Progenitor cell of endocrine pancreas (in vitro differentiated cells): ENCODE measurements at places on chromosomes 11 and 22. TPM values are rescaled to one million over a fixed set of nuclear protein-coding genes. Genes with fewer than 3 reads are reported as not detected.

KCNE3 gene
- total RNA-seq: 1.0 and 1.9 TPM in 2 replicates

NDUFS3 gene
- total RNA-seq: 102 and 109 TPM in 2 replicates

VPREB1 gene
- not detected in 2 replicates for total RNA-seq

DNA sequence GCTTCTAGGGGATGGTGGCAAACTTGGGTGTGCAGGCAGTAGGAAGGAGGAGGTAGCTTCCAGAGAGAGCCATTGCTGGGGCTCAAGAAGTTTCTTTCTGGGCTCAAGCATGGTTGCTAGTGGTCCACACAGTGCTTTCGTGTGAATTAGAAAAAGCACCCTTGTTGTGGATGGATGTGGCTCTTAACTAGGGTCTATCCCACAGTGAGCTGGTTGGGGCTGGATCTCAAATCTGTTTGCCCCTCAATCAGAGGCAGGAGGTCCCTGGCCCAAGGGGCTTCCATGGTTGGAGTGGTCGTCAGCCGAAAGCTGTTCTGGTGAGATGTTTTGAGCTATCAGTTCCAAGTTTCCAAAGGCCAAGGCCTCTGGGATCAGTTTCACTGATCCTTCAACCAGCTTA is 35.0 kb downstream of the ZBTB16 start:
- no peak overlapping the region for H3K4me3 ChIP-seq
- H3K36me3 ChIP-seq: no peaks in the 10 kb centered on the region
- H3K27me3 ChIP-seq: no peaks in the 10 kb centered on the region
- no peak overlapping the region for H3K27ac ChIP-seq
- DNase-seq: no peak

DNA sequence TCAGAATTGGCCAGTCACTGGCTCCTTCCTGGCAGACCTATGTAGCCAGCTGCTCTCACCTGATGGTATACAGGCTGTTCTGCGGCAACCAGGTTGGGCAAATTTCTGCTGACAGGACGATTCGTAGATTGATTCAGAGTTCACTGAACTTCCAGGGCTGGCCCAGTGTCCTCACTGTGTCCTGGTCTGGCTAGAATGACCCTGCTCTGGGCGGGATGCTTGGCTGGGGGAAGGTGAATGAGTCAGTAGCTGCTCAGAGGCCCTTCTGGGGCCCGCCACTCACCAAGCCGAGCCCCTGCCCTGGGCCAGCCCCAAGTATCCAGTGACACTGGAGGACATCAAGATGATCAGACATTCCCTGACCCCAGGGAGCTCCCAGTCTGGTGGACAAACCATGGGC is 62.9 kb upstream of the WNT11 start:
- no peaks in the 10 kb centered on the region for H3K4me1 ChIP-seq
- H3K4me3 ChIP-seq: no peak overlapping the region
- H3K27me3 ChIP-seq: peaks cover under 1% of the 10 kb centered on the region
- no peaks in the 10 kb centered on the region for H3K36me3 ChIP-seq

GRCh38 chr11:76663912-76664440 is 6.6 kb downstream of the LRRC32 start:
- no peak overlapping the region for H3K4me3 ChIP-seq
- no peaks in the 10 kb centered on the region for H3K4me1 ChIP-seq
- H3K27ac ChIP-seq: no peak overlapping the region
- DNase-seq: no peak
- H3K27me3 ChIP-seq: peaks cover 40% of the 10 kb centered on the region

DNA sequence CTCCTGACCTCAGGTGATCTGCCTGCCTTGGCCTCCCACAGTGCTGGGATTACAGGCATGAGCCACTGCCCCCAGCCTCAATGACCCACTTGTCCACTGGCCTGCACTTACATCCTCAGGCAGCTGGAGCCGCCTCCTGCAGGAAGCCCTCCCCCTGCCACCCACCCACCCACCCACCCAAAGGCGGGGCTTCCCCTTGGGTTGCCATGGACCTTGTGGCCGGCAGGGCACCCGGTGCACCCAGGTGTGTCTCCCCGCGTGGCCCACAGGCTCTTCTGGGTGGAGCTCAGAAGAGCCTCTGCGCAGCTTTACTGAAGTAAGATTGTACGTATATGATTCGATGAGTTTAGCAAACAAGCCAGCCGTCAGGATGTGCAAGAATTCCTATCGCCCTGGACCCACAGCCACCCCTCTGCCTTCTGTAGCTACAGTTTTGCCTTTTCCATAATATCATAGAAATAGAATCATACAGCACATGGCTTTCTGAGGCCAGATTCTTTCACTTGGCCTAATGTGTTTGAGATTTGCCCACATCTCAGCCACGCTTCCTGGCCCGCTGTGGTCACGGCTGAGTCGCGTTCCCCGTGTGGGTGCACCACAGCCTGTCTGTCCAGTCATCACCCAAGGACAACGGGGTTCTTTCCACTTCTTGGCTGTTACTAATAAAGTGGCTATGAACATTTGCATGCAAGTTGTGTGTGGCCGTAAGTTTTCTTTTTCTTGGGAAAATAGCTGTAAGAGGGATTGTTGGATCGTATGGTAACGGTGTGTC is 5.3 kb upstream of the BRSK2 start:
- peaks cover 25% of the 10 kb centered on the region for H3K27me3 ChIP-seq
- no peak overlapping the region for H3K27ac ChIP-seq
- no peaks in the 10 kb centered on the region for H3K36me3 ChIP-seq
- peak overlapping the region; percentile 26 for H3K4me3 ChIP-seq
- DNase-seq: no peak

DNA sequence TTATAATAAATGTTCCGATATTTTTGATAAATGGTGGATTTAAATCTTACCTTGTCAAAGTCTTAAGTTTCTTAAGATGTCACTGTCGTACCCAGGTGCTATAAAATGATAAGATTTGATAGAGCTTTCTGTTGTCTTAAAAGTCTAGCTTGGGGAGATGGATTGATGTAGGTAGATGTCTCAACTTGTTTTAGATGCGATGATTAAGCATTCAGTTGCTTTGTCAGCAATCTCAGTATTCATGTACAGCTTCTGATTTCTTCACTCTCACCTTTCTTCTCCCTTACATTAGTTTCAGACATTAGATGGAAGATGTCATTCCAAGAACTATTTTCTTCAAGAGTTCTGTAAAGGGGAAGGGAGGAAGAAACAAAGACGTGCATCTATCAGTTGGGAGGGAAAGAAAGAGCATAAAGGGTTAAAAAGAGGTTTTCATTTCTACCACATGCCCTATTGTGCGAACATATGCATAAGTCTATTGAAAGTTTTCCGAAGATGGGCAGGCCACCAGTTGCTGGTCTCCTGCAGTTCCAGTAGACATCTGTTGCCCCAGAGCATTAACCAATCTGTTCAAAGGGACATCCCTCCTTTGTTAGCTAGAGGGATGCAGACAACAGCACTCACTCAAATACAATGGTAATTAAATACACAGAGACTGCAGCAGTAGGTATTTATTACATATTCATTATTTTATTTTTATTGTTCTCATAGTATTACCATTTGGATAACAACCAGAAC is 38.4 kb downstream of the ZC3H12C start:
- peak overlapping the region; percentile 19 for H3K4me3 ChIP-seq
- H3K27me3 ChIP-seq: no peaks in the 10 kb centered on the region
- H3K36me3 ChIP-seq: peaks cover 2% of the 10 kb centered on the region
- DNase-seq: no peak

DNA sequence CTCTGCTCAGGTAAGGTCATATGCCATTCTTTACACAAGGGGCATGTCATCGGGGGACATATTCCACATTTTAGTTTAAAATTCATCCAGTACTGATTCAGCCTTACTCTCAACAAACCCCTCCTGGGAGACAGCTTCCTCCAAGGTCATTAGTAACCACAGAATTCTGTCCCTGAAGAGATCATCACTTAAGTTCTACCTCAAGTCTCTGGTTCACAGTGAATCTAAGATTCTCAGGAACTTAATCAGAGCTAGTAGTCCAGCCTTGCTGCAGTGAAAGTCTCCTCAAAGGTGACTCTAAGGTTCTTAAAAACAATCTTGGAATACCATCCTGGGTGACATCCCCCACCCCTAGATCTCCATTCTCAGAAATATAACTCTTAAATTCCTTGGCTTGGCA is 18.9 kb upstream of the GDPD4 start:
- no peaks in the 10 kb centered on the region for H3K4me1 ChIP-seq
- peak overlapping the region; percentile 35 for H3K27ac ChIP-seq
- no peak for DNase-seq
- H3K27me3 ChIP-seq: peaks cover 3% of the 10 kb centered on the region
- H3K36me3 ChIP-seq: peaks cover 10% of the 10 kb centered on the region
- no peak overlapping the region for H3K4me3 ChIP-seq

GRCh38 chr11:16402654-16403447 is 46.5 kb upstream of the SOX6 start:
- H3K4me3 ChIP-seq: no peak overlapping the region
- no peak for DNase-seq
- no peaks in the 10 kb centered on the region for H3K27me3 ChIP-seq
- H3K27ac ChIP-seq: peak overlapping the region; percentile 67
- H3K4me1 ChIP-seq: peaks cover 32% of the 10 kb centered on the region
